ENCODE measurements at places on chromosomes 12 and 14.

GRCh38 chr12:111160350-111161241 lies 208.3 kb downstream of the PHETA1 start:
- DNase-seq, result no peak

DNA sequence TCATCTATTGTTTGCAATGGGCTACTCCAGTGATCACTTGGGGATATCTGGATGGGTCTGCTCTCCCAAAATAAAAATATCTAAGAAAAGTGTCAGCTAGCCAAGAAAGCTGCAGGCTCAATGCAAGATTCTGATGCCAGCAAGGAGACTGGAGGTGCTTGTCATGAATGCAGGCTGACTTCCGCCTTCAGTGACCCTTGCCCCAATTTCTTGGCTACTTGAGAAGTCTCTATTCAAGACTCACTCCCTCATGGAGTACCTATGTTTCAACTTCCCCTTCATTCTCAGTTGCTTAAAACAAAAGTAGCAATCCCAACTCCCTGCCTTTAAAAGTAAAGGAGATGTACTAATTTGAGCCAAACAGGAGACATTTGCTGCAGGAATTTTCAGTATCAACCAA lies 123.9 kb downstream of the GPR65 start:
- peak; percentile 7 for DNase-seq

DNA sequence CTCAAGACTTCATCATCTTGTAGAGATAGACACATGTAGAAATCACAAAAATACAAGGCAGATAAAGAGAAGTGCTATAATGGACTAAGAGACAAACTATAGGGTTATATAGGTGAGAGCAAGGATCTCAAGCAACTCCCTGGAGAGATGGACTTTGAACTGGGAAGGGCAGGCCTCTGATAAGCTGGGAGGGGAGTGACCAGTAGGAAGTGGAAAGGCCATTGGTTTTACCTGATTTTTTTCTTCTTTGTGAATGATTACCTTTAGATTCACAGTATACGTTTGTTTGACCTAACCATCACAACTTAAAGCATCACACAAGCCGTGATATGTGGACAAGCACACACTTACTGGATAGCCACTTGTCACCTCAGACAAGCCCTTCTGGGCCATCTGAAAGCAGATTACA lies 5.2 kb upstream of the TEP1 start:
- no peak for DNase-seq

DNA sequence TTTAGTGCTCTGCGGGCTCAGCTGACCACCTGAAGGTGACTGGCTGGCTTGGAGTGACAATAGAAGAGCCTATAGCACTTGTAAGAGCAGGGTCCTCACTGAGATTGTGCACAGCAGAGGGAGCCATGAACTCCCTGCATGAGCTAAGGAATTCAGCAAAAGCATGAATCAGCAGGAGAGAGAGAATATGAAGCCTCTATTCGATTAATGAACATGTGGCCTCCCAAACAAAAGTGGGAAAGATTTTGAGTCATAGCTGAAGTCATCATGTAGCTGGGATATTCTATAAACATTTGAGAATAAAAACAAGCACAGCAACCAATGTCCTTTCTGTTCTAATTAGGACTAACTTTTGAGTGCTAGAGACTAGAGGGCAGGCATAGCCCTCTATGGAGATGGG lies 626.6 kb downstream of the DIO2 start:
- DNase-seq, result peak; percentile 83

GRCh38 chr12:76449583-76449982 lies 101.4 kb upstream of the BBS10 start:
- peak; percentile 71 for DNase-seq

- no peak for DNase-seq
These were observed 198.3 kb upstream of the FKBP4 start for GRCh38 chr12:2596441-2596840.

DNA sequence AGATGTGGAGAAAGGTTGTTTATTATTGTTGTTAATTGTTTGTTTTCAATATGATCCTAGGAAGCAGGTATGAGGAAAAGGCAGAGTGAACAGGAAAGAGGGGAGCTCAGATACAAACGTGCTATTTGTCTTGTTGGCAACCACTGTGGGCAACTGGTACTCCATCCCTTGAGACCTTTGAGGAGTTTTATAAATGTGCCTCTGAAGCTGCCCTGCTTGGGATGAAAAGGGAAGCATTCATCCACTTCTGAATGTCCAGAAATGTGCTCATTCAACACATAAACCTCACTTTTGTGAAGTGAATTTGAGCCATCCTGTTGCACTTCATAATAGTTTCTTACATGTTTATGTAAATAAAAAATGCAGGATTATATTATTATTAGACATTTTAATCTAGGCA lies 164.3 kb upstream of the PDZRN4 start:
- no peak for DNase-seq

- peak; percentile 92 for DNase-seq
These were observed 711 bp upstream of the ETV6 start for GRCh38 chr12:11648514-11649412.

DNA sequence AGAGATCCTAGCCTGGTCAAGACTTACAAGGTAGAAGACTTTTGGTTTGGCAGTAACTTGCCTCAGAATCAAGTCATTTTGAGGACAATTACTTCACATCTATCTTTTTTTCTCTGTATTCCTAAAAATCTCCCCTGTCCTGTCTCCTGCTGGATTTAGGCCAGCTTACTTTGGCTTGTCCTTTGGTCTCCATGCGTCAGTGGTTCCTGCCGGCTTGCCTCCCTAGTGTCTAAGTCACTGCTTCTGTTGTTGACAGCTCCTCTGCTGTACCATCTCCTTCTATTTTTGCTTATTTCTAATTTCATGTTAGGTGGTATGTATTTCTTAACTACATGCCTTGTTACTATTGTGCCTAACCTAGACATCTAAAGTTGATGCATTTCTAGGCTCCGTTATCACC lies 39.7 kb upstream of the FBLN5 start:
- DNase-seq, result no peak

- no peak for DNase-seq
These were observed 21.6 kb downstream of the SPATS2 start for GRCh38 chr12:49388682-49389386.

GRCh38 chr12:111057701-111058425 lies 137.5 kb upstream of the MYL2 start:
- no peak for DNase-seq

- no peak for DNase-seq
These were observed 1.1 kb downstream of the CKB start for GRCh38 chr14:103521438-103521950.

DNA sequence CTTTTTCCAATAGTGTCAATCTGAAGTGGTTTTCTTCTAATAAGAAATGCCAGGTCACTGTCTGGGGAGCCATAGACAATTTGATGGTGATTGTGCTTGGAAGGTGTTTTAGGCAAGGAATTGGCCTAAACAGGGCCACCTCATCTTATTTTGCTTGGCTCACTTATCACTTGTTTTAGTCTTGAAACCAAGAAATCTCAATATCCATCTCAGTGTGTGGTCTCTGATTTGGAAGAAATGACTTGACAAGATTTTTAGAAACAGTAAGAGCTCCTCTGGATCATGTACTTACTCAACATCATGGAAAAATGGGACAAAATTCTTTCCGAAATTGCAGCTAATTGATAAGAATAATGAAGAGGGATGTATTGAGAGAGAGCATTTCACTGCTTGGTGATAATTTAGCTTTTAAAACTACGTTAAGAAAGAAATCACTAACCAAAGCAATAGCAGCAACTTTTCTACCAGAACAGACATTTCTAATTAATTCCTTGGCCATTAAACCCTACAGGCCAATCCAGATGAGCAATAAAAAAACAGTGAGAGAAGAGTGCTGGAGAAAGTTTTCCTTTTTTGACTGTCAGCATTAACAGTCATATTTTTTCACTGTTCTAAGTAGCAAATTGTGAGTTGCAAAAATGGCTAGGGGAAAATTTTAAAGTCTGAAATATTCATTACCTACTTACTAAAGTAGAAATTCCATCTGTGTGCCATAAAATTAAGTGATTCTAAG lies 157.3 kb downstream of the AEBP2 start:
- DNase-seq, result no peak

- DNase-seq, result no peak
These were observed 1.0 kb downstream of the MAP3K12 start for GRCh38 chr12:53498235-53498630.

GRCh38 chr12:5068619-5069018 lies 24.9 kb downstream of the KCNA5 start:
- no peak for DNase-seq

- no peak for DNase-seq
These were observed 6.5 kb upstream of the ITPR2 start for GRCh38 chr12:26839512-26839911.

Data from fibroblast of pulmonary artery (primary cell).